ENCODE measurements at places on chromosomes 1 and 21. TPM values are rescaled to one million over a fixed set of nuclear protein-coding genes. Genes with fewer than 3 reads are reported as not detected.

Gene DEDD
- 37.5 TPM for total RNA-seq

Gene MIXL1
- total RNA-seq = not detected

- DNase-seq = no peak
These were observed 23.6 kb upstream of the NEK2 start for GRCh38 chr1:211699059-211699458.

DNA sequence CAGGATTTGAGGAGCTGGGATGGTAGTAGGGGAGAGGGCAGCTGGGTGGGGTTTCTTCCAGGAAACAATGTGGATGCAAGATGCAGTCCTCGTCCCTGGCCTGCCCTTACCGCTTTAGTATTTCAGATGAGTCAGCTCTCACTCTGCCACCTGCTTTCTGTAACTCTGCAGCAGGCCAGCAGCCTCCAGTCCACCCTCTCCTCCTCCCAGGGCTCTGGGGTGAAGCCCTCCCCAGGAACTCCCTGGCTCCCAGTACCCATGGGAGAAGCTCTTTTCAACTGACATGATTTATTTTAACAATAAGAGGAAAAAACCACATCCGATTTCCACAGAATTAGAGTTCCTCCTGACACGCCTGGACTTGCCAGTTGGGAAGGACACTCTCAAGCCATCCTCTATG lies 39.0 kb upstream of the IL20 start:
- DNase-seq = no peak

GRCh38 chr1:15343729-15344128 lies 66.0 kb upstream of the EFHD2 start:
- DNase-seq = no peak

GRCh38 chr1:227666286-227666685 lies 68.8 kb downstream of the JMJD4 start:
- DNase-seq = no peak

GRCh38 chr1:244080343-244080929 lies 29.4 kb downstream of the ZBTB18 start:
- DNase-seq = no peak

GRCh38 chr21:27060190-27060589 lies 93.3 kb upstream of the ADAMTS5 start:
- DNase-seq = no peak

GRCh38 chr21:37060296-37060695 lies 12.6 kb downstream of the PIGP start:
- DNase-seq = no peak

- no peak for DNase-seq
These were observed 639.7 kb downstream of the LMO4 start for GRCh38 chr1:87968197-87968955.

GRCh38 chr1:35832276-35832905 lies 24.6 kb downstream of the AGO4 start:
- no peak for DNase-seq

GRCh38 chr1:169368406-169368769 lies 393 bp downstream of the BLZF1 start:
- DNase-seq = no peak

DNA sequence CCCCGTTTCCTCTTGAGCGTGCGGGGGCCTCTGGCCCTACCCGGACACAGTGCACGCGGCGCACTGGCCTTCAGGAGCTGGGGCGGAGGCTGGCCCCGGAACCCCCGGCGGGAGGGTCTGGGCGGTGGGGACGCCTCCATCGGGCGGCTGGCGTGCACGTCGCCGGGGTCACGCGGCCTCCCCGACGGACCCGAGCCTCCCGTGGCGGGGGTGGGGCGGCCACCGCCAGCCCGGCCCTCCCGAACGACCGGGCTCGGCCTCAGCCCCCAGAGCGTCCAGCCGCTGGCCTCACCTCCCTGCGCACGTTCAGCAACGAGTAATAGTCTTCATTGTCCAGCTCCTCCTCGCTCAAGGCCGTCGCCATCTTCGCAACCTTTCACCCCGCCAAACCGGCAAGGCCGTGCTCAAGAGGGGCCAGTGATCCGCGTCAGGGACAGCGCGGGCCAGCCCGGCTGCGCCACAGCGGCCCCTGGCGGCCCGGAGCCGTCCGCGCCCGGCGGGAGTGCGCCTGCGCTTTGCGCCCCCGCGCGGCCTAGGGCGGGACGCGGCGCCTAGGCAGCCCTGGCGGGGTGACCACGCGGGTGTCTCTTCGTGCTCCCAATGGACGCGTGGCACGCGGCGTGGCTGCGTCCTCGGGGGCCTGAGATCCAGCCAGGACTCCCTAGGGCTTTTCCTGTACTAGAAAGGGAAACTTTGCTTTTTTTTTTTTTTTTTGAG lies at the start of gene DNAJC11:
Gene DNAJC11 (minus strand): TSS at position 380 of the 717 bp plus-strand sequence. CDS start 16 bp downstream, at position 364.
- peak; percentile 88 for DNase-seq

DNA sequence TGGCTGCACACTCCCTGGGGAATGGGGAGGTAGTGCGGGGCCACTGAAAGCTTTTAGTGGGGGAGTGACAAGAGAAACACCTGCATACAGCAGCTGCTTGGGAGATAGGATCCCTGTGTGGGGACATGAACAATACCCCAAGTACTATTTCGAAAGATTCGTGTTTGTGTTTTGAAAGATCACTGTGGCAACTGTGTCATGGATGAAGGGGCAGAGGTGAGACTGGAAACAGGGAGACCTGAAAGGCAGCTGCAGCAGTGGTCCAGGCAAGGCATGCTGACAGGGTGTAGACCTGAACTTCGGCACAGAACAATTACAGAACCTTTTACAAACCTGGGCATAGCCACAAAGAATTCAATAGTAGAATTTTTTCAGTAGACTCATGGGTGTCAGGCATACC lies 32.9 kb downstream of the TENT5C start:
- no peak for DNase-seq

DNA sequence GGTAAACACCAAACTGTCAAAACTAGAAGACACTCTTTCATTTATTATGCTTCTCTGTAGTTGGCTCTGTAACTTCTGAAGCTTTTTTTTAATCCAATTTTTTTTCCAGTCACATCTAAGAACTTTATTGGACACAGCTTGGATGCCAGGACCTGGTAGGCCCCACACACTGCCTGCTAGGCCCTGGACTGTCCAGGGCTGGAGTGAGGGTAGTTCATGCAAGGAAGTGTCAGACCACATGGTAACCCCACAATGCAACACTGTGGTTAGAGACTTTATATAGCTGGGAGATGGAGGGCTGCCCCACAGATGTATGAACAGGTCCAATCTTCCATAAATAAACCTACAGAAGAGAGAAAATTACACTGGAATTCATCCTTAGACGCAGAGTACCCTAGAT lies 7.1 kb downstream of the SLC2A1 start:
- no peak for DNase-seq

- DNase-seq = no peak
These were observed 33.9 kb downstream of the CSF1 start for GRCh38 chr1:109944541-109944940.

DNA sequence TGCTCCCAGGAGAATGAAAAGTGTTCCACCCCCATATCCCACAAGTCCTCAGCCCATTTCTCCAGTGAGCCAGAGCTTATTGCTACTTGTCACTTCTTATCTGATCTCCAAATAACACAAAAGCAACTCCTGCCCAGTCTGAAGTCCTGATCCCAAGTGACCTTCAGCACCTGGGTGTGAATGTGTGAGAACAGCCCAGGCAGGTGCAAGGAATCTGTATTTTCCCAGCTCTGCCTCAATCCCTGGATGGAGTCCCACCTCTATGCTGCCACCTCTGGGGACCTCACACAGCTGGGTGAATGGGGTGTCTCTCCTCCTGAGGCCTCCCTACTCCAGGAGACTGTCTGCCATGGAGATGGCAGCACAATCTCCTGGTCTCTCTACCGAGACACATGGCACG lies 402.4 kb upstream of the PROX1 start:
- no peak for DNase-seq

GRCh38 chr1:165717918-165718515 lies 19.7 kb upstream of the ALDH9A1 start:
- DNase-seq = peak; percentile 16
